ENCODE measurements at places on chromosomes 11 and 22. TPM values are rescaled to one million over a fixed set of nuclear protein-coding genes. Genes with fewer than 3 reads are reported as not detected.

Gene SPCS2
- total RNA-seq, result 22.0 TPM

Gene MOGAT2
- not detected for total RNA-seq

DNA sequence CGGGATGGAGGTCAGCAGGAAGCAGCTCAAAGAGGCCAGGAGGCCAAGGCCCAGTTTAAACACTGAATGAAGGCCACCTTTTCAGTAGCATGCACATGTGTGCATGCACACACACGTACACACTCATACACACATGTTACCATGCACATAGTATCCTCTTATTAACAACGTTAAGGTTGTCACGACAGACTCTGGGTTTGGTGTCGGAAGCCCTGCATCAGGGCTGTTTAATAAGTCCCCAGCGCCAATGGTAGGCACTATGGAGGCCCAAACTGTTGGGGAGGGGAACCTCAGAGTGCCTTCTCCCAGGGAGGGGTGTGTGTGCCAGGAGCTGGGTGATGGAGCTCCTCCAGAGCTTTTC lies 39.5 kb upstream of the ADA2 start:
- no peak overlapping the region for H3K27ac ChIP-seq
- no peaks in the 10 kb centered on the region for H3K36me3 ChIP-seq
- no peak for DNase-seq

DNA sequence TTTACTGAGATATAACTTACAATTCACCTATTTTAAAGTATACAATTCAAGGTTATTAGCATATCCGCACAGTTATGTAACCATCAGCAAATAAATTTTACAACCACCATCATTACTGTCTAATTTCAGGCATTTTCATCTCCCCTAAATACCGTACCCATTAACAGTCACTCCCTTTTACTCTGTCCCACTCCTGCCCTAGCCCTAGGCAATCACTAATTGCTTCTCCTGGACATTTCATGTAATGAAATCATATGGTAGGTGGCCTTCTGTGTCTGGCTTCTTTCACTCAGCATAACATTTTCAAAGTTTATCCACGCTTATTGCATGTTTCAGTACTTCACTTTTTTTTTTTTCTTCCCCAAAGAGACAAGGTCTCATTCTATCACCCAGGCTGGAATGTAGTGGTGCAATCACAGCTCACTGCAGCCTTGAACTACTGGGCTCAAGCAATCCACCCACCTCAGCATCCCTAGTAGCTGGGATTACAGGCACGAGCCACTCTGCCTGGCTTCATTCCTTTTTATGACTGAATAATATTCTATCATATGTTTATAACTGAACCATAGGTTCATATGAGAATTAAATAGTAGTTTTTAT lies 61.4 kb upstream of the CHRM4 start:
- H3K36me3 ChIP-seq, result no peaks in the 10 kb centered on the region
- H3K27ac ChIP-seq, result no peak overlapping the region
- H3K4me3 ChIP-seq, result no peak overlapping the region
- no peak for DNase-seq

DNA sequence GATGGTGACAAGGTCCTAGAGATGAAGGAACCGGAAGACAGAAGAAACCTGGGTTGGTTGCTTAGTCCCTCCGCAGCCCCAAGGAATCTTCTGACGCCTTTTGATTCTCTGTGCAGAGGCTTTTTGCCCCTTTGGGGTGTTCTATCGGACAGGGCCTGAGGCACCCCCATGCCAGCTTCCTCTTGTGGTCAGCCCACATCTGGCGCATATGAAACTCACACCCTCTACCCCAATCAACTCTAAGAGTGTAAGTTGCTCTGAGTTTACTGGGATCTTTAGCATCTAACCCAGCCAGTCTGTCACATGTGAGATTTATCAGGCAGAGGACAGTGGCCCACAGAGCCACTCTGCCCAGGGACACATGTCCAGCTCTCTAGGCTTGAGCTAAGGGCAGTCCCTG lies 17.4 kb downstream of the RASD2 start:
- H3K36me3 ChIP-seq, result no peaks in the 10 kb centered on the region
- no peak for DNase-seq
- H3K27me3 ChIP-seq, result no peaks in the 10 kb centered on the region

DNA sequence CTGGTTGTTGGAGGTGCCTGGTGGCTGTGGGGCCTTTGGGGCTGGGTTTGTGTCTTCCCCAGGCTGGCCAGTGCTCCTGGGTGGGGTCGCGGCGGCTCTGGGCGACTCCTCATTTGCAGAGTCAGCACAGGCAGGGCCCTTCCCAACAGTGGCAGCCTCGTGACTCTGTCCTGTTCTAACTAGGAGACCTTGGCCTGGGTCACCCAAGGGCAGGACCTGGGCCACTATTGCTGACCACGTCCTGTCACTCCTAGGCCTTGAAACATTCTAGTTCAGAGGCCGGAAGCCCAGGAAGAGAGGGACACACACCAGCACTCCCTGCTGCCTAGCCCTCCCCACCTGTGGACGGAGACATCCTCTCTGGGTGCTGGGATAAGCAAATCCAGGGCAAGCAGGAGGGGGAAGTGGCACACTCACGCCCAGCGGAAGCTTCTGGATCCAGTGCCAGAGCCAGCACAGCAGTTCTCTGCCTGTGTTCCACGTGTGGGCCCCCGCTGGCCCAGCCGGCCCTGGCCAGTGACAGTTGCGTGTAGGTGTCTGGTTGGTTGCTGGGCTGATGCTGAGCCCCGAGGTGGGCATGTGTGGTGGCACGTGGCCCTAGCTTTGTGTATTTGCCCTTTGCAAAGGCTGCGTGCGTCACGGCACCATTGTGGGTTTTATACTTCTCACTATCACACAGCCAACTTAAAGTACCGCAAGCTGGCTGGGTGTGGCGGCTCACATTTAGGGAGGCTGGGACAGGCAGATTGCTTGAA lies 4.3 kb upstream of the CHID1 start:
- no peaks in the 10 kb centered on the region for H3K27me3 ChIP-seq
- peaks cover 4% of the 10 kb centered on the region for H3K4me1 ChIP-seq
- H3K36me3 ChIP-seq, result no peaks in the 10 kb centered on the region
